Stimulated activated CD4-positive, alpha-beta T cell treated with anti-CD3 and anti-CD28 coated beads, Interleukin-1b, Interleukin-23, amount 100 ng/mL, for 48 hours (primary cell): ENCODE measurements at places on chromosomes 1 and 21.

GRCh38 chr1:228902781-228903433 is 167.6 kb downstream of the RHOU start:
- DNase-seq, result no peak

DNA sequence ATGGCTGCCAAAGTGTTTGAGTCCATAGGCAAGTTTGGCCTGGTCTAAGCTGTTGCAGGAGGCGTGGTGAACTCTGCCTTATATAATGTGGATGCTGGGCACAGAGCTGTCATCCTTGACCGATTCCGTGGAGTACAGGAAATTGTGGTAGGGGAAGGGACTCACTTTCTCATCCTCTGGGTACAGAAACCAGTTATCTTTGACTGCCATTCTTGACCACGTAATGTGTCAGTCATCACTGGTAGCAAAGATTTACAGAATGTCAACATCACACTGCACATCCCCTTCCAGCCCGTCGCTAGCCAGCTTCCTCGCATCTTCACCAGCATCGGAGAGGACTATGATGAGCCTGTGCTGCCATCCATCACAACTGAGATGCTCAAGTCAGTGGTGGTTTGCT is 215.8 kb upstream of the JUN start:
- no peak for DNase-seq

- DNase-seq, result no peak
Observed at GRCh38 chr1:184030433-184031091, 7.0 kb downstream of the COLGALT2 start.

DNA sequence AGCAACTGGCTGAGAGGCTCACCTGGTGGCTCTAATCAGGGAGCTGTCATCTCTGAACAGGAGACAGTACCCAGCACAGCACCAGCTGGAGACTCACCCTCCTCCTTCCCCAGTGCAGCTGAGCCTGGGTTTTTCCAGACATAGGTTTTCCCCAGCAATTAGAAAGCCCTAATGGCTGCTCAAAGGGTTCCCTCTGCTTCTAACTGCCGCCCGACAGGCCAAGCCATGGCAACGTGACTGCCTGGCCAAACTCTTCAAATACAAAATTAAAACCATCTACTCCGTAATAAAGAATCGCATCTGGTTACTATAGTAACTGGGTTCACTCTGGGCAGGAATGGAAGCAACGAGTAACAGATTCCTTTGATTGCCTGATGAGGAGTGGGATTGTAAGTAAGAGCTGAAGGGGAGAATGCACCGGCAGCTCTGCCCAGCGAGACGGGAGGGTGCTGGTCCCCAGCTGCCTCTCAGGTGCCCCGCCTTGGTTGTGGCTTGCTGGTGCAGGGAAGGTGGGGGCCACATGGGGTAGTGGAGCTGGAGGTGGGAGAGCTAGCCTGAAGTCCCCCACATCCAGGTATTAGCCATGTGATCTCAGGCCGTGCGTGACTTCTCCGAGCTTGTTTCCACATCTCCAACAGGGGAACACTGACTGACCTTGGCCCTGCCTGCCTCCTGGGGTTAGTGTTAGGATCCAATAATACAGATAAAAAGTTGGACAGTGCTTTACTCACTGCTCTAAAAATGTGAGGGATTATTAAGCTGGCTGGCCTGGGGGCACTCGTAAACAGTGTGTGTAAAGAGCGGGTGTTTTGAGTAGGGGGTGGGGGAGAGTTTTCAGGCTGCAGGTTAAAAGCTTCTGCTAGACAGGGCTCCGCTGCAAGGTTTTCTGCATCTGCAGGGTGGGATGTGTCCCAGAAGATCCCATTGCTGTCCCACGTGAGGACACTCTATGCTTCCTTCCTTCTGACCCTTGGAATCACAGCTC is 94.2 kb downstream of the KCNN3 start:
- no peak for DNase-seq

DNA sequence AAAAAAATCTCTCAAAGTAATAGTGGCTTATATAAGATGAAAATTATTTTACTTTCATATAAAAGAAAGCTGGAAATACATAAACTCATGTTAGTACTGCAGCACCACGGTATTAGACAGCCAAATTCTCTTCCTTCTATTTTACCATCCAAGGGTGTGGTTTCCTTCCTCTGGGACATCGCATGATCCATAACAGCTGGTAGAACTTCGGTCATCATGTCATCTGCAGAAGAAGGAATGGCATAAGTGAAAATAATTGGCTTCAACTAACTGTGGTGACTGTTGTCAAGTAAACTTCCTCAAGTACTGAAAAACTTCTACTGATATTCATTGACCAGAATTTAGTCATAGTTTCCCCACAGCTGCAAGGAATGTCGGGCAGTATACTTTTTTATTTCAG is 28.3 kb upstream of the IFI44L start:
- DNase-seq, result no peak

DNA sequence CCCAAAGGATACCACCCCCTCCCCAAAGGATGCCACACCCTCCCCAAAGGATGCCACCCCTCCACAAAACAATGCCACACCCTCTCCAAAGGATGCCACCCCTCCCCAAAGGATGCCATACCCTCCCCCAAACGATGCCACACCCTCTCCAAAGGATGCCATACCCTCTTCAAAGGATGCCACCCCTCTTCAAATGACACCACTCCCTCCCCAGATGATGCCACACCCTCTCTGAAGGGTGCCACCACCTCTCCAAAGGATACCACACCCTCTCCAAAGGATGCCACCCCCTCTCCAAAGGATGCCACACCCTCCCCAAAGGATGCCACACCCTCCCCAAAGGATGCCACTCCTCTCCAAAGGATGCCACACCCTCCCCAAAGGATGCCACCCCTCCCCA is 21.6 kb upstream of the TRIM17 start:
- no peak for DNase-seq

DNA sequence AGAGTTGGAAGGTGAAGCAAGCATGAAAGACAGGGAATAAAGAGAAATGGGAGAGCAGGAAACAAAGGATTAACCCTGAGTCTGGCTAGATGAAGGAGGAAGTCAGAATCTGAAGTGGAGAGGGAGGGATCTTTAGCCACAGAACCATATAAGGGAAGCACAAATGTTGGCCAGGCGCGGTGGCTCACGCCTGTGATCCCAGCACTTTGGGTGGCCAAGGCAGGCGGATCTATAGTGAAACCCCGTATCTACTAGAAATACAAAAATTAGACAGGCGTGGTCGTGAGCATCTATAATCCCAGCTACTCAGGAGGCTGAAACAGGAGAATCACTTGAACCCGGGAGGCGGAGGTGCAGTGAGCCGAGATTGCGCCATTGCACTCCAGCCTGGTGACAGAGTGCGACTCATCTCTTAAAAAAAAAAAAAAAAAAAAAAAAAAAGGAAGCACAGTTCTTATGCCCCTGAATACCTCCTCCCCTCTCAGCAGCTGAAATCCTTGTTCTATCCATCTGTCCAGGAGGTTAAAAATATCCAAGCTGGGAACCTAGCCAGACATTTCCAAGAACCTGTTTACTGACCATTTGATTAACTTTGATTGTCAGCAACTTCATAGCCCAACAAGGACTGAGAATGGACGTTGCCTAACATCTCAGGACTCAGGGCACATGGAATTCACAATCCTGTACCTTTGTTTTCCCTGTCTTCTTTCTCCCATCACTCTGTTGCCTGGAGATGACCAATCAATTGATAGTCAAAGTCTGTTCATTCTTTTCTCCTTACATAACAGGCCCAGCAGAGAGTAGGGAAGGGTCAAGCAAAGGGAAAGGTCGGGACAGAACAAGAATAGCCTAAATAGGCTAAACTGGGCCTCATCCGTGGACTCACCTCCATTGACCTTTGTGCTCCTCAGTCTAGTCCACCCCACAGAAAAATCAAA is 10.6 kb downstream of the TXNIP start:
- DNase-seq, result no peak
